ENCODE measurements at places on chromosomes 3 and 15.
A peak's percentile ranks its signal among the peaks of the same experiment; 100 is the strongest.

DNA sequence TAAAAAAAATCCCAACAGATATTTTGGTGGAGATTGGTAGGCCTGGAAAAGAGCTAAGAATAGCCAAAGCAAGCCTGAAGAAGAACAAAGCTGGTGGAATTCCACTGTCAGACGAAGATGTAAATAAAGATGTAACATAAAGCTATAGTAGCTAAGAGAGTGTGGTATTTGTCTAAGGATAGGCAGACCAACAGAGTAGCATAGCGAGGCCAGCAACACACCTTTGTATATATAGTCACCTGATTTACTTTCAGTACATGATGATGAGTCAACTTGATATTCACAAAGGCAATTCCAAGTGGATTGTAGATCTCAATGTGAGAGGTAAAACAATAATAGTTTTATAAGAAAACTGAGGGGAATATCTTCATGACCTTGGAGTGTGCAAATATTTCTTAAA lies 53.6 kb upstream of the SYN2 start:
- H3K4me1 ChIP-seq: no peaks in the 10 kb centered on the region
- no peaks in the 10 kb centered on the region for H3K36me3 ChIP-seq
- no peak for DNase-seq
- H3K4me3 ChIP-seq: no peak overlapping the region
- peaks cover 30% of the 10 kb centered on the region for H3K27me3 ChIP-seq
- no peak overlapping the region for H3K27ac ChIP-seq

- H3K4me3 ChIP-seq: no peak overlapping the region
- H3K4me1 ChIP-seq: no peaks in the 10 kb centered on the region
- H3K27ac ChIP-seq: no peak overlapping the region
- peak; percentile 92 for DNase-seq
- no peaks in the 10 kb centered on the region for H3K27me3 ChIP-seq
Measured at GRCh38 chr3:150520408-150520807, 25.9 kb downstream of the SERP1 start.

GRCh38 chr3:154875142-154875541 lies 205.0 kb upstream of the MME start:
- H3K4me1 ChIP-seq: no peaks in the 10 kb centered on the region
- no peaks in the 10 kb centered on the region for H3K36me3 ChIP-seq
- no peak for DNase-seq
- no peak overlapping the region for H3K27ac ChIP-seq

- no peak for DNase-seq
- peak within 1 kb of the TSS; percentile 62 for H3K4me3 ChIP-seq
- no peaks in the 10 kb centered on the region for H3K27me3 ChIP-seq
- H3K27ac ChIP-seq: peak within 1 kb of the TSS; percentile 85
Measured at GRCh38 chr3:159839561-159840379, 148.9 kb upstream of the IL12A start.

DNA sequence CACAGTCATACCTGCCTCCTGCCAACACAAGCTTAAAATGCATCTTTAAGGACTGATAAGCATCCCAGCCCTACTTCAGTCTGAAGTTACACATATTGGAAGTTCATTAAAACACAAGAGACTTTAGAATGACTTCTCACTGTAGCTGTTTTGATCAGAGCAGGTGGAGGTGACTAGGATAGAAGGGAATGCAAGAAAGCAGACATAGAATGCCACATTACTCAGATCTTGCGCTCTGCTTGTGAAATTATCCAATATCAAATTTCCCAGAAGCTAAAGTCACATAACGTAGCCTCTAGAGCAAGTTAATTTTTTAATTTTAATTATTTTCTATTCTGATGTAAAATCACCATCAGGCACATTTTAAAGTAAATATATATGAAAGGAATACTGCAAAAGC lies 306.5 kb downstream of the PLOD2 start:
- H3K4me1 ChIP-seq: peaks cover 5% of the 10 kb centered on the region
- no peaks in the 10 kb centered on the region for H3K36me3 ChIP-seq
- H3K4me3 ChIP-seq: no peak overlapping the region
- H3K27ac ChIP-seq: no peak overlapping the region
- no peak for DNase-seq
- H3K27me3 ChIP-seq: peaks cover 2% of the 10 kb centered on the region

GRCh38 chr3:122560680-122561079 lies 3.4 kb downstream of the PARP9 start:
- peaks cover 8% of the 10 kb centered on the region for H3K36me3 ChIP-seq
- DNase-seq: no peak
- peaks cover 25% of the 10 kb centered on the region for H3K4me1 ChIP-seq
- H3K27ac ChIP-seq: no peak overlapping the region
- H3K4me3 ChIP-seq: no peak overlapping the region
- H3K27me3 ChIP-seq: no peaks in the 10 kb centered on the region

GRCh38 chr15:39208187-39208586 lies 372.7 kb upstream of the THBS1 start:
- no peaks in the 10 kb centered on the region for H3K27me3 ChIP-seq
- H3K4me3 ChIP-seq: no peak overlapping the region
- no peak overlapping the region for H3K27ac ChIP-seq
- peaks cover 6% of the 10 kb centered on the region for H3K36me3 ChIP-seq
- H3K4me1 ChIP-seq: peaks cover 11% of the 10 kb centered on the region

DNA sequence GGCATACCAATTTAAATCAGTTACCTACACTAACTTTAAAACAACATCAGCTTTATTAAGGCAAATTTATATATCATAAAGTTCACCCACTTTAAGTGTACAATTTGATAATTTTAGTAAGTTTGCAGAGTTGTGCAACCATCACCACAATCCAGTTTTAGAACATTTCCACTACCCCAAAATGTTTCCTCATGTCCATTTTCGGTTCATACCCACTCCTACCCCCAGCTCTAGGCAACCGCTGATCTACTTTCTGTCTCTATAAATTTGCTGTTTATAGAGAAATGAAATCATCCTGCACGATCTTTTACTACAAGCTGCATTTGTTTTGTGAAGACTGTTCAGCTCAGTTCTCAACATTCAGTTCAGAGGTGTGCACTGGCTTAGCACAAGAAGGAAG lies 31.5 kb upstream of the FAM81A start:
- H3K36me3 ChIP-seq: no peaks in the 10 kb centered on the region
- no peak for DNase-seq
- peaks cover 15% of the 10 kb centered on the region for H3K27me3 ChIP-seq
- H3K4me3 ChIP-seq: no peak overlapping the region
- no peaks in the 10 kb centered on the region for H3K4me1 ChIP-seq

DNA sequence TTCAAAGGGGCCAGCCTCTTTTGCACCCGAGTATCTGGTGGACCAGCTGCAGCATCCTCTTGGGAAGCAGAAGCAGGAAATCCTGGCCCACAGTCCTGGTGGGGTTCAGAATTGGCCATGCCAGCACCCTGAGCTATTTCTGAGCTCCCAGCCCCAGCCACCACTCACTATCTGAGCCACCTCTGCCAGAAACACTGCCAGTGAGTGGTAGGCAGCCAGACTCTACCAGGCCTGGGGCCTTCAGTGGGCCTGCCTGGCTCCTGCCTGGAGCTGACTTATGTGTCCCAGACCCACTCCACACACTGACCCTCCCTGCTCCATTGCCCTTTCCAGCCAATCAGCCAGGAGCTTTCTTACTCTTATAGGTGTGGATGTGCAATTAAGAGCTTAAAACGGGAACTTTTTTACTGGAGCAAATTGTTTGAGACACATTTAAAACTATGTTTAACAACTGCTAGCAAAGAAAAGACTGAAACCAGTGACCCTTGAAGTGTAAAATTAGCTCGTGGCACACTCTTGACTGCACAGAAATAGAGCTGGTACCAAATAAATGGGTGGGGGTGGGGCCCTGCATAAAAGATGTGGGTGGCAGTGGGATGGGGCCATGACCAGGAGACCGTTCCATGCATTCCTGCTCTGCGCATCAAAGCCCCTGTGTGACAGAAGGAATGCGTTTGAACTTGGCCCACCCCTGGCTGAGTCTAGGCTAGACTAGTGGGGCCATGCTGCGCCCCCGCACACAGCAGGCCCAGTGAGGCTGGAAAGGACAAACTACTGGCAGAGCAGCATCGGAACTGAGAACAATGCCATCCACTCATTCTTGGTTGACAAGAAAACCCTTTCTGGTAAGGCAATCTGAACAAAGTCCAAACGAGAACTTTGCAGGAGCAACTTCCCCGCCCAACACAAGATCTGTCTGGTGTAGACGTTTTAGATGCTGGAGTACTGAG lies 48.0 kb downstream of the CTNNB1 start:
- H3K4me3 ChIP-seq: no peak overlapping the region
- peaks cover 30% of the 10 kb centered on the region for H3K4me1 ChIP-seq
- H3K36me3 ChIP-seq: peaks cover 18% of the 10 kb centered on the region
- H3K27ac ChIP-seq: peak overlapping the region; percentile 61
- H3K27me3 ChIP-seq: no peaks in the 10 kb centered on the region

- H3K4me3 ChIP-seq: no peak overlapping the region
- no peaks in the 10 kb centered on the region for H3K4me1 ChIP-seq
- peak; percentile 81 for DNase-seq
- H3K36me3 ChIP-seq: no peaks in the 10 kb centered on the region
Measured at GRCh38 chr3:126118591-126118990, 34.7 kb upstream of the SLC41A3 start.

- no peaks in the 10 kb centered on the region for H3K27me3 ChIP-seq
- no peak overlapping the region for H3K4me3 ChIP-seq
- peaks cover 20% of the 10 kb centered on the region for H3K4me1 ChIP-seq
- no peak overlapping the region for H3K27ac ChIP-seq
- no peaks in the 10 kb centered on the region for H3K36me3 ChIP-seq
Measured at GRCh38 chr3:197376020-197376419, 77.6 kb upstream of the DLG1 start.

DNA sequence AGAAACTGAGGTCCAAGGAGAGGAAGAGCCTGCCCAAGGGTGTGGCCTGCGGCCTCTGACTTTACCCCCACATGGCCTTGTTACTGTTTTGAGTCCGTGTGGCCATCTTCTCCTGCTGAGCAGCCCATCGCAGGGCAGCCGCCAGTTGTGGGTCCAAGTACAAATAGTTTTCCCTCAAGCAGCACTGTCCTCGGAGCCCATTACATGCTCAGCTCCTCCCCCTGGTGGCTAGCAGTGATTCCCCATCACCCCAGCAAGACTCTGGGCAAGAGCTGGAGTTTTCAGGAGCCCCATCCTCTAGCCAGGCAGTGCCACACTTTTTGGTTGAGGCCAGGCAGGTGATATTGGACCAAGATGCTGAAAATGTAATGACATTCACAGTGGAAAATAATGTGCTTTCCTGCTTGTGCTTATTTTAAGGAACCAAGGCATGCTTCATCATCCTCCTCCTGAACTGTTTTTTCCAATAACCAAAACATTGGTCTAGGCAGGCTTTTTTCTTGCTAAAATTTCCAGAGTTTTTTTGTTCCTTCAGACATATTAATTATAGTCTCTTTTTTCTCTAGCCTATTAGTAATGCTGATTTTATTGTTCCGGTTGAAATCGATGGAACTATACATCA lies 23.2 kb upstream of the VILL start:
- H3K4me3 ChIP-seq: no peak overlapping the region
- no peak for DNase-seq
- H3K27ac ChIP-seq: no peak overlapping the region

- peaks cover 4% of the 10 kb centered on the region for H3K27me3 ChIP-seq
- H3K4me3 ChIP-seq: no peak overlapping the region
- DNase-seq: no peak
- H3K4me1 ChIP-seq: no peaks in the 10 kb centered on the region
Measured at GRCh38 chr3:35617370-35617769, 22.0 kb upstream of the ARPP21 start.

DNA sequence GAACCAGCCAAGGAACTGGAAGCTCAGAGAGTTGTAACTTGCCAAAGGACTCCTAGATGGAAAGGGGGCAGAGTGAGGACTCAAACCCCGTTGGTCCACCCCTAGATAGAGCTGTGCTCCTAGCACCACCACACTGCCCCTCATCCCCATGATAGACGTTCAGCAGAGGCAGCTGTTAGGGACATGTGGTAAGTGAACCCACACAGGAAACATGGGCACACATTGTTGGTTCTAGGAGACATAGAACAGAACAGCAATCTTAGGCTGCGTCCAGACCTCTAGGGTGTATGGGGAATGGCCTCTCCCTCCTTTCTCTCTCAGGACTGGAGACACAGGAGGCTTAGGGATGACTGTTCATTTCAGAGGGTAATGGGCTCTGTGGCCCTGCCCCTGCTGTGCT lies 102.7 kb downstream of the ANP32A start:
- no peaks in the 10 kb centered on the region for H3K27me3 ChIP-seq
- no peak for DNase-seq
- no peaks in the 10 kb centered on the region for H3K4me1 ChIP-seq
- no peak overlapping the region for H3K4me3 ChIP-seq
- H3K27ac ChIP-seq: no peak overlapping the region

DNA sequence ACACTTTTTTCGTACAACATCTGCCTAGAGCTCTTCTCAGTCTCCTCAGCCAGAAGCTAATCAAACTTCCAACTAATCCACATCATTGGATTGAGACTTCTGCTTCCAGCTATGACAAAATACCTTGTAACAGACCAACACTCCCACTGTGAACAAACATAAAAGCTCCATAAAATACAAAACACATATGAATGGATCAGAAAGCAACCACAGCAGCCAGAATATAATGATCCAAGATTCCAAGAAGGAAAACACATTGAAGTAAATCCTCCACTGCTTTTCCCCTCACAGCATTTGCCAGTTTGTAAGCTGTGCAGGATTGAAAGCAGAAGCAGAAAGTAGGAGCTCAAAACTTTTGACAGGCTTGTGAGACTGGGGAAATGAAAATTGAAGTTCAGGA lies 863.2 kb downstream of the TUSC7 start:
- no peak for DNase-seq
- no peaks in the 10 kb centered on the region for H3K36me3 ChIP-seq
- peaks cover 18% of the 10 kb centered on the region for H3K27me3 ChIP-seq
- H3K27ac ChIP-seq: no peak overlapping the region
- no peaks in the 10 kb centered on the region for H3K4me1 ChIP-seq

GRCh38 chr15:43094416-43095030 lies 11.3 kb downstream of the UBR1 start:
- no peak overlapping the region for H3K4me3 ChIP-seq
- DNase-seq: no peak
- H3K27ac ChIP-seq: peak overlapping the region; percentile 75
- H3K4me1 ChIP-seq: peaks cover 41% of the 10 kb centered on the region

DNA sequence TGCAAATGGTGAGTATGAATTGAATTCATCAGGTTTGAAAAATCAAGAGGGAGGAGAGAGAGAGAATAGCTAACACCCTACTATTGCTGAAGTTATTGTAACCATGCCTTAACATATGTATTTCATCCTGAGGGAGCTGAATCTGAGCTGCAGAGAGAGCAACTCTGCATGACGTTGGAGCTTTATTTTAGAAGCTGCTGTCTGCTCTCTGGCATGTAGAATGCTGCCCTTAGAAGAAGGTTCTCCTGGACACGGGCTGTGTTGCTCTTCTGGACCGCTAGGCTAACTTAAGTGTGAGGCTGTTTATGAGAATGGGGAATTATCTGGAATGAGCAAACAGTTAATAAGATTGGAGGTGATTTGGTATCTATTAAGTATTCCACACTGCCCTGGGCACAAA lies 814.6 kb downstream of the AGBL1 start:
- H3K4me1 ChIP-seq: no peaks in the 10 kb centered on the region
- DNase-seq: no peak
- peaks cover 22% of the 10 kb centered on the region for H3K27me3 ChIP-seq
- H3K27ac ChIP-seq: no peak overlapping the region

GRCh38 chr3:125142940-125143339 lies 69.6 kb downstream of the SLC12A8 start:
- peak overlapping the region; percentile 71 for H3K27ac ChIP-seq
- peaks cover 73% of the 10 kb centered on the region for H3K4me1 ChIP-seq
- no peaks in the 10 kb centered on the region for H3K36me3 ChIP-seq
- DNase-seq: no peak
- H3K4me3 ChIP-seq: no peak overlapping the region

- H3K27me3 ChIP-seq: no peaks in the 10 kb centered on the region
- peaks cover 2% of the 10 kb centered on the region for H3K36me3 ChIP-seq
- DNase-seq: no peak
Measured at GRCh38 chr3:145952536-145952935, 208.4 kb downstream of the PLOD2 start.
